ENCODE measurements at places on chromosomes 3 and 15.

- no peak for DNase-seq
These were observed 809 bp downstream of the NDUFAF3 start for GRCh38 chr3:49022688-49023171.

- DNase-seq: no peak
These were observed 84.4 kb upstream of the RGMA start for GRCh38 chr15:93173369-93173768.

GRCh38 chr15:49901321-49901720, 217.7 kb downstream of the ATP8B4 start:
- no peak for DNase-seq

DNA sequence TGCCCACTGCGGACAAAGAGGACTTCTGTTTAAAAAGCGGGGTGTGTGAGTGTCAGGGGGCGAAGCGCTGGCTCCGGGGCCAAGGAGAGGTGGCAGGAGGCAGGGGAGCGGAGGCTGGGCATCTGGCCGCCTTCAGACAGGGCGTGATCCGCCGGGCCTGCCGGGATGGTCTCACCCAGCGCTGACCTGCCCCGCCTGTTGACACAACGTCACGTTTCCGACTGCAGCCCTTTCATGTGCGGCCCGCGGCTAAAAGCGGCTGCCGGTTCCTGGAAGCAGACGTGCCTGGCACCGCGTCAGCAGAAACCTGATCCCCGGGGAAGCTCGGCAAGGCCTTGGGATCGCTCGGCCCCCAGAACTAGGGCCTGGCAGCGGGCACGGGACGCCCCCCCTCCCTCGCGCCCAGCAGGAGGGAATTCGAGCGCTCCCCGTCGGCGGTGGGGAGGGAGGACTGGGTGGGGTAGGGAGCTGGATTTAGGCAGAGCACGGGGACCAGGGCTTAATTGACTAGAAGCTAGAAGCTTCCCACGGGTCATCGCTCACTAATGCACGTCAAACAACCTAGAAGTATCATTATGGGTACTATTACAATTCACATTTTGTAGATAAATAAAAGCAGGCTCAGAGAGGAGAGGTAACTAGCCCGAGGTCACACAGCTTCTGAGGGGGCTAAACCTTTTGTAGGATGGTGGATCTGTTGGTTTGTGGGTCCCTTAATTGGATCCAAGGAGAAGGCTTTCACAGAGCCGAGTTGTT, 7.7 kb downstream of the BHLHE40 start:
- DNase-seq: peak; percentile 52
